ENCODE measurements at places on chromosomes 2 and 18.

GRCh38 chr18:75691483-75691882 is 264.0 kb upstream of the SMIM21 start:
- DNase-seq, result no peak

- no peak for DNase-seq
Observed at GRCh38 chr2:200624658-200625057, 38.8 kb downstream of the AOX1 start.

DNA sequence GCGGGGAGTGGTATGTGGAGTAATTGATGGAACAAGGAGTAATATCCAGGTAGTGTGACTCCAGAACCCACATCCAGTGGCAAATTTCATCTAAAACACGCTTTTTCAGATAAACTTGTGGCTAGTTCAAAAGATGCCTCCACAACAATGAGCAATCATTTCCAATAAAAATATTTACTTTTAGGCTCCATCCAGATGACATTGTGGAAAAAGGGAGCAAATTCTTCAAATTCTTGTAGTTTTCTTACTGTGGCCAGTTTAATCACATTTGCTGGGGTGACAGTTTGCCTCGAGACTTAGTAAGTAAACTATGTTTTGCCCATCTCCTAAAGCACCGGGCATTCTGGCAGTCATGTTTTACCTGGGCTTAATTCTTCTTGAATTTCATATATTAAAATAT is 243.6 kb downstream of the IRS1 start:
- no peak for DNase-seq

GRCh38 chr2:45913539-45913938 is 262.1 kb downstream of the PRKCE start:
- DNase-seq, result no peak

GRCh38 chr2:228916416-228917090 is 354.5 kb downstream of the PID1 start:
- no peak for DNase-seq

- DNase-seq, result no peak
Observed at GRCh38 chr2:10406016-10406415, 42.1 kb downstream of the ODC1 start.

DNA sequence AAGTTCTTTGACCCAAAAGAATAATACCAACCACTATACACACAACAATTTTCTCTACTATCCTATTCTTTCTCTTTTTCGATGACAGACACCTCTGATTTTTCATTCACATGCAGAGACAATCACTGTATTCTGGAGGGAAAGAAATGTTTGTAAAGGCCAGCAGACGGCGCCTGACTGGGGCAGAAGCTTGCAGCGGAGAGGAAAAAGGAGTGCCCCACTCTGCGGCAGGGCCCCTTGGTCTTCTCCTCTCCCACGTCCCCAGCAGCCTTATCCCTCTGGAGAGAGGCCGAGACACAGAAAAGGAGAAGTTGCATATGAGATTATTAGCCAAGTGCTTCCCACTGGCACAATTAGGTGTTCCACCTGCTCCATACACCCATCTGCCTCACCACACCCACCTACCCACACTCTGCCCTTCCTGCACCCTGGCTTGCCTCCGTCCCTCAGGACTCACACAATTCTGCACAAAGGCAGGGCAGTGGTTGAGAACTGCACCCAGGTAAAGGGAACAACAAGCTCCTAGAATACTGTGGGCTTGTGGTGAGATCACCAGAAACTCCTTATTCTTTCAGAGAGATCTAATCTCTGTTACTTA is 687.3 kb downstream of the NRXN1 start:
- DNase-seq, result no peak

- DNase-seq, result no peak
Observed at GRCh38 chr2:36820942-36821605, 124.6 kb downstream of the VIT start.

DNA sequence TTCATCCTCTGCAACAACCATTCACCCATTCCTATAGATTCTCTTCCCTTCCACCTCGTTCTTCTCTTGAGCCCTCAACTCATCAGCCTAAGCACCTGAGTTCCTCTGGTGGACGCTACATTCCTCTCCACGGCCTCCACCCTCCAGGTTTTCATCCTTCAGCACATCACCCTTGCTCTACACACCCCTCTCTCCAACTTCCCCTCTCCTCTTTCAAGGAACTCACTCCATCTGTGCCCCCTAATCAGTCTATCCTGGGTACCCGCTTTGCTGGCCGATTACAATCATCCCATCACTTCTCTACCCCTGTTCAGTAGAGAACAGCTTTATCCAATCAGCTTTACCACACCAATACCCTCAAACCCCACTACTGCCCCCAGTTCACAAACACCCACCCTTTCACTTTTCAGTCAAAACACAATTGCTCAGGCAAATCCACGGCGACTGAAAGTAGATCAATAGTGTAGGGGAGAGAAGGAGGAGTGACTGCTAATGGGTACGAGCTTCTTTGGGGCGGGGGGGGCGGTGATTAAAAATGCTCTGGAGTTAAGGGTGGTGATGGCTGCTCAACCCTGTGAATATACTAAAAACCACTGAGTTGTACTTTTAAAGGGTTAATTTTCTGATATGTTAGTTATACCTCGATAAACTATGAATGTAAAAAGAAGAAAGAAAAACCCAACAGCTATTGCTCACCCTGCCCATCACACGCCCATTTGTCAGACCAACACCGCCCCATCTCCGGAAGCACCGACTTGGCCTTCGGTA is 857 bp downstream of the DYM start:
- DNase-seq, result no peak

DNA sequence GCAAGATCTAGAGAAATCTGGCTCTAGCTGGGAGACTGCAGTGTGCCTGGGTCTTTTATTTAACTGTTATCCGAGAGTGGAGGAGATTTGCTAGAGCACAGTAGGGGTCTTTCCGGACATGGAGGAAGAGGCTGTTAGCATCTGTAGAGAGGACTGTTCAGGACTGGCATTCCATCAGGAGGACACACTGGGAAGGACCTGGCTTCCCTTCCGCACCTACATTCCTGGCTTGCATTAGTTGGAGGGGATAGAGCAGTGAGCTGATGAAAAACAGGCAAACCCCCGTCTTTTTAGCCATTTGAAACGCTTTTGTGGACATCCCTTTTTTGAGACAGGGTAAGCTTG is 874 bp upstream of the PIEZO2 start:
- DNase-seq, result no peak

- DNase-seq, result no peak
Observed at GRCh38 chr2:171834286-171834685, 59.8 kb downstream of the SLC25A12 start.

GRCh38 chr18:11695736-11696135 is 6.7 kb downstream of the GNAL start:
- DNase-seq, result no peak

GRCh38 chr2:148362144-148362796 is 282.3 kb upstream of the EPC2 start:
- no peak for DNase-seq

DNA sequence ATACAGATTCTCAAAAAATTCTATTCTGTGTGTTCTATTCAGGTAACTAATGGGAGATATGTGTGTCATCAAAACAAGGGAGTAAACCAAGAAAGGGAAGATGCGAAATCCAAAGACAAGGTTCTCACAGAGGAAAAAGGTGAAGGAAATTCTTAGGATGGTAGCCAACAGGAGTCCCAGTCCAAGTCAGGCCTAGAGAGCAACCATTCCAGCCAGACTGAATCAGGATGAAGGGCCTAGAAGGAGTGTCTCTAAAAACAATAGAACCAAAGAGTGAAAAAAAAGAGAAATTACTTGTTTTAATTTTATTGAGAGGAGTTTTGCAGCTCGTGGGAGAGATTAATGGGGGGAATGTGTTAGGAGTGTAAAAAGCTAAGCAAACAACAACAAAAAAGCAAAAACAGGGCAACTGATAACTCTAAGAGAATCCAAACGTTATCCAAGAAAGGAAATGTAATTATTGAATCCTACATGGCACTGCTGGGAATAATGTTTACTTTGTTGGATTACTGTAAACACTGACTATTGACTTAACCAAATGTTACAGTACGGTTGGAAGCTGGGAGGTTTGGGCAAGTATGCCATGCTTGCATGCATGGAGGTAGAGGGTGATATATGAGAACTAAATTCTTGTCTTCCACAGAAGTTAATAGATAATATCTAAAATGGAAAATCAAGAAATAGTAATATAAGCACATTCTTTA is 12.3 kb downstream of the MAP3K20 start:
- DNase-seq, result no peak

DNA sequence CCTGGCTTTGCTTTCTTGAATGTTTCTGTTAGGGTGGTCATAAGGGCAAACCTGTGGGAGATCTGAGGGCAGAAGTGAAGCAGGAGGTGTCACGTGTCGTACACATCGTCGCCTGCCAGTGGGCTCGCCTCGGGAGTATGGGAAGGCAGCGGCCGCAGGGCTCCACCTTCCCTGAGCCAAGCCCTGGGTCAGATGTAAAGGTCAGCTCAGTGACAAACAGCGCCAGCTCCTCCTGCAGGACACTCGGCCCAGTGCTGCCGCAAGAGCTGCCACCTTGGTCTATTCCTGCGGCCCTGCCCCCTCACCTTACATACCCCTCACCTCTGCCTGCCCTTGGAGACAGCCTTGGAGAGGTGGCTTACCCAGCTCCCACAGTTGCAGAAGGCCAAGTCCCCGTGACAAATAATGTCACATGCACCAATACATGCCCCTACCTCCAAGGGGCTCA is 64.2 kb downstream of the PSMG2 start:
- DNase-seq, result no peak

DNA sequence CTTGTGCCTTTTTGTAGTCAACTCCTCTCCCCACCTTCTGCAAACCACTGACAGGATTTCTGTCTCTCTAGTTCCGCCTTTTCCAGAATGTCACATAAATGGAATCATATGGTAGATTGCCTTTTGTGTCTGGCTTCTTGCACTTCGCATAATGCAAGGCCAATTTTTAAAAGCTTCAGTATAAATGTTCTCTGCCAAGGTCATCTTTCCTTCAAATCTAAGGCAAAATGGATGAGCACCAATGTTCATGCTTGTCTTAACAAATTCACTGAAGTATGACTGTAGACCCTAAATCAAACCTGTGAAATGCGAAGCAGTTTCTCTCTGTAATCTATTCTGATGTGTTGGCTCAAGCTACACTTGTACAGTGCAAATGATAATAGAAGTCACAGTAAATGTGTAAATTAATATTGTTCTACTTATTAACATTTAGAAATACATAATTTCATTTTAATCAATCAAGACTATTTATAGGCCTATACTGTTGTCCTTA is 92.8 kb upstream of the GLS start:
- DNase-seq, result no peak

GRCh38 chr2:3243804-3244203 is 133.8 kb downstream of the EIPR1 start:
- DNase-seq, result no peak

GRCh38 chr2:88755836-88756235 is 64.4 kb downstream of the RPIA start:
- no peak for DNase-seq

GRCh38 chr2:52810460-52810859 is 957.1 kb upstream of the CHAC2 start:
- DNase-seq, result no peak

DNA sequence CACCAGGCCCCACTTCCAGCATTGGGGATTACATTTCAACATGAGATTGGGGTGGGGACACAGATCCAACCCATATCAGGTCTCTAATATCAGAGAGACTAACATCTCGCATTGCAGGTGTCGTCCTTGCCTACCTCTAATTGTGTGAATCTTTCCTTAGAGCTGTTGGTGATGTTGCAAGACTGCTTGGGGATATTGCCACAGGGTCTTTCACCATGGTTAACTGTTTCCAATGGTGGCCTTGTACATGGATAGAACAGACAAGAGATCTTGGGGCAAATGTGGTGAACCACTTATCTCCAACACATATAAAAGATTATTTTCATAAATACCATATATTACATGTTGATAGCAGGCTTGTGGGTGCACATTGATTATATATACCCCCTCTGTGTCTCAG is 270.3 kb upstream of the LINC00305 start:
- DNase-seq, result no peak

DNA sequence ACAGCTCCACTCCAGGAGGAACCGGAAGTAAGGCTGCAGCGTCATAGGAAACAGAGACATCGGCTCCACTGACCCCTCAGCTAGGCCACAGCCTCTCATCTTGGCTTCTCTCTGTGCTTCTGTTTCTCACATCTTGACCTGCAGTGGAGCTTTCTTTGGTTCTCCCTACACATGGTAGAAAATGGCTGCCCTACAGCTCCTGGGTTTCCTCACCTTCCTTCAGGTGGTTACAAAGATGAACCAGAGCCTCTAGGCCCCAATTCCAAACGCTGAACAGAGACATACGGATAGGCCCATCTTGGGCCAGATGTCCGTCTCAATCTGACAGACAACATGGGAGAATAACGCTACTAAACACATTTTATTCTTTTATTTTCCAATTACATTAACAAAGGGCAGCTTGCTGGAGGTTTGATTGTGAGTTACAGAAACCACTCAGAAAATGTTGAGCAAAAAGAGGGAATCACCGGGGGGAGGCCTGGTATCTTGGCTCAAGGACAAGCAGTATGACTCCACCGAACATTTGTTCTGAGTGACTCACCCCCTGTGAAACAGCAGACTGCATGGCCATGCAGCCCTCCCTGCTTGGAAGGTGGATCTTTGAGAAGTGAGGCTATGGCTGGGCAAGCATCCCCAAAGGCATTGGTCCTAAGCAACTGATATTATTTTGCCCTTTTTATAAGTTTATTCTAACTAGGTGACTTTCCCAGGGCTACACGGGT is 303.5 kb downstream of the CDCA7 start:
- DNase-seq, result no peak

- no peak for DNase-seq
Observed at GRCh38 chr2:102052365-102052764, 60.6 kb downstream of the IL1R2 start.

DNA sequence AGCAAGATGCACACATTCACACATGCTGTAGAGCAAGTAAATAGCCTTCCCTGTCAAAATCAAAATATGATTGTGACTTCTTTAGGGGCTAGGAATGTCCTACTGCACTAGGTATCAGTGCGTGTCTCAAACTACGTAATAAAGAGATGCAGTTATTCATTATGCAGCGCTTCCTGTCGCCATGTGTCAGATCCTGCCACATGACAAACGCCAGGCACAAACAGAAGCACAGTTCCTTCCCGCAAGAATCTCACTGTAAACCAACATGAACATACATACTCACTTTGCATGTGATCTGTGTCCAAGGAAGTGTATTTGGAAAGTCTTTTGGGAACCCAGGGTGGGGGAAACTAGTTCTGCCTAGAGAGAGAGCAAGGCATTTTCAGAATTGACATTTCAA is 599.9 kb downstream of the RNF144A start:
- no peak for DNase-seq

DNA sequence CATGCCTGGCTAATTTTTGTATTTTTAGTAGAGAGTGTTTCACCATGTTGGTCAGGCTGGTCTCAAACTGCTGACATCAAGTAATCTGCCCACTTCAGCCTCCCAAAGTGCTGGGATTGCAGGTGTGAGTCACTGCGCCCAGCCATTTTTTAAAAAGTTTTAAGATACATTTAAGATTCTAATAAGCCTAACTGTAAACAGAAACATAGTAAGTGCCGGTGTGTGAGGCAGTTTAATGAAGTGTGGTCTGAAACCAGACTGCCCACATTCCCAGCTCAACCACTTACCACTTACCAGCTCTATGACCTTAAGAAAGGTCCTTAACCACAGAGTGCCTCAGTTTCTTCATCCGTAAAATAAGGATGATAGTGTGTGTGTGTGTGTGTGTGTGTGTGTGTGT is 42.4 kb downstream of the TMEM237 start:
- DNase-seq, result no peak

- no peak for DNase-seq
Observed at GRCh38 chr2:150686391-150686790, 198.9 kb upstream of the RND3 start.

Measured in activated naive CD4-positive, alpha-beta T cell (primary cell).